ENCODE measurements at places on chromosomes 5 and 9.

DNA sequence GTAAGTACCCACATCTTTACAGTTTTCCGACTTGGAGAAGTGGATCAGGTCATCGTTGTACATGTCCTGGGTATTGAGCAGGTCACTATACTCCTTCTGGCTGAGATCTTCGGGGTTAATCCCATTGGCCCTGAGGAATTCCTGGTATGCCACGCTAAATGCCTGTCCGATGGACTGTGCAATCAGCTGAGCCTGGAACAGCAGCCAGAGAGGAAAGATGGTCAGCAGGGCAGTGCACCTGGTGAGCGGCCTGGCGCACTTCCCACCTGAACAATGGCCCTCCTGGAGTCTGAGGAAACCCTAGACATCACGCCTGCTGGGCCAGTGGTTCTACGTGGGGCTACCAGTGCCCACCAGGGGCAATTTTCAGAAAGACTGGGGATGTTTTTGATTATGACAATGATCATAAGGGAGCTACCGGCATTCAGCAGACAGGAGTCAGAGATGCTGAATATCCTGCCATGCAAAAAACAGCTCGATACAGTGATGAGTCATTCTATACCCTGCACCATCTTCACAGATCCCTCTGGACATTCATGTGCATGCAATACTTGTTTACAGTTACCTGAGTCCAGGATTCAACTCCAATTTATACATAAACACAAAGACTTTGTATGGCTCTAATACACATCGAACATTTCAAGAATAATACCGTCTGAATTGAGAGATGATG lies 127.2 kb downstream of the ENTREP1 start:
- no peak for DNase-seq

DNA sequence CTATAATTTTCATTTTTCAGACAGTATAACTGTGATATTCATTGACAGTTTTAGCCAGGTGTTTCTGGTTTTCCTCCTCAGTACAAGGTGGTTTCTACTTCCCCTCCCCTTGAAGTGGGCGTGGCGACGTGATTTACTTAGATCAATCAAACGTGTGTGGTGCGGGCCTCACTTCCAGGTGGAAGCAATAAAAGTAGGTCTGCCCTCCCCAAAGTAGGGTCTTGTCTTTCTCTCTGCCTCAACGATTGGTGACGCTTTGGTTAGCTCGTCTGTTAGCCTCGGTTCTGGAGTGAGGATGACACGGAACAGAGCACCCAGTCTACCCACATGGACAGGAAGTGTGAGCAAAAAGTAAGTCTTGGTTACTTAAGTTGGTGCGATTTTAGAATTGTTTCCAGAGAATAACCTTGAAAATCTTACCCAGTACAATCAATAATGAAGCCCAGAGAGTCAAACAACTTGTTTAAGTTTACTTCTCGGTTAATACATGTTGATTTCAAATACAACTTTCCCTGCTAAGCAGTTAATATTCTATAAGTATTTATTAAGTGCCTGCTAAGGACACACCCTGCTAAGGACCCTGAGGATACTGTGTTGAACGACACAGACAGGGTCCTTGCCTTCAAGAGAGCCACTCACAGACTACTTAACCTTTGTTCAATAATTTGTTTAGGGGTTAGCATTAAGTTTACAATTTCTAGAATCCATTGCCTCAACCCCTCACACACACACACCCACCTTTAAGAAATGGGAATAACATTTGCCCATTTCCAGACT lies 48.4 kb downstream of the COX7C start:
- DNase-seq: no peak

- no peak for DNase-seq
These were observed 241.6 kb downstream of the KIAA0825 start for GRCh38 chr5:94376672-94377345.

DNA sequence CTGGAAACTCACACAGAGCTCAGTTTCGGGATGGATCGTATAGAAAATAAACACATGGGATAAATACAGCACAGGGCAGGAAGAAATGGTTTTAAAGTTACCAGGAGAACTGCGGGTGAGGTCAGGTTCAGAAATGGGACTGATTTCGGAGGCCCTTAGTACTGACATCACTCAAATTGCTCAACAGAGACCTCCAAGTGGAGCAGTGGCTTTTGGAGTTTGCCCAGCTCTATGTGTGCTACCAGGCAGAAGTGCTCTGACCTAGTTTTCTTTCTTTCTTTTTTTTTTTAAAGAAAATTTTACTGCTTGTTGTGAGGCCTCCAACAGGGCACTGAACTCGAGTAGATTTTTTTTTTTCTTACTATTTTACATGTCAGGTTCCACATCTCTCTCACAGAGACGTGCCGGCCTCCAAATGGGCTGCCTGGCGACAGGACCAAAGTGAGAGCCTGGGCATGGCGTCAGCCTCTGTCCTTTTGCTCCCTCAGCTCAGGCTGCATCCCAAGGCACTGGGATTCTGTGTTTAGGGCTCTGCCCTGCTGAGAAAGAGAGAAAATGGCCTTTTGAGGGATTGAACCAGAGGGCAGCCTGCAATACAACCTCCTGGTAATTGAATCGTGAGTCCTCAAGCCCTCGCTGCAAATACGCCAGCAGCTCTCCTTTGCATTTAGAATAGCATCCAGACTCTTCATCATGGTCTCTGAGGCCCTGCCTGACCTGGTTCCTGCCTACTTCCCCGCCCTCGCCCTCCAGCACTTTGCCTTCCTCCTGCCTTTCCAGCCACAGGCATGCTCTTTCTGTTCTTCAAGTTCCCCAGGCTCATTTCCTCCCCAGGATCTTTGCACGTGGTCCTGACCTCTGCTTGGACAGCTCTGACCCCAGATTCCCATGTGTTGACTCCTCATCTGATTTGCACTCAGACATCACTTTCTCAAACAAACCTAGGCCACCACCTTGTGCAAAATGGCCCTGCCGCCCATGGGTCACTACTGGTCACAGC lies 173.5 kb downstream of the FGF1 start:
- DNase-seq: no peak
